NCI-H146 (cell line): ENCODE measurements at places on chromosomes 16 and 17.

DNA sequence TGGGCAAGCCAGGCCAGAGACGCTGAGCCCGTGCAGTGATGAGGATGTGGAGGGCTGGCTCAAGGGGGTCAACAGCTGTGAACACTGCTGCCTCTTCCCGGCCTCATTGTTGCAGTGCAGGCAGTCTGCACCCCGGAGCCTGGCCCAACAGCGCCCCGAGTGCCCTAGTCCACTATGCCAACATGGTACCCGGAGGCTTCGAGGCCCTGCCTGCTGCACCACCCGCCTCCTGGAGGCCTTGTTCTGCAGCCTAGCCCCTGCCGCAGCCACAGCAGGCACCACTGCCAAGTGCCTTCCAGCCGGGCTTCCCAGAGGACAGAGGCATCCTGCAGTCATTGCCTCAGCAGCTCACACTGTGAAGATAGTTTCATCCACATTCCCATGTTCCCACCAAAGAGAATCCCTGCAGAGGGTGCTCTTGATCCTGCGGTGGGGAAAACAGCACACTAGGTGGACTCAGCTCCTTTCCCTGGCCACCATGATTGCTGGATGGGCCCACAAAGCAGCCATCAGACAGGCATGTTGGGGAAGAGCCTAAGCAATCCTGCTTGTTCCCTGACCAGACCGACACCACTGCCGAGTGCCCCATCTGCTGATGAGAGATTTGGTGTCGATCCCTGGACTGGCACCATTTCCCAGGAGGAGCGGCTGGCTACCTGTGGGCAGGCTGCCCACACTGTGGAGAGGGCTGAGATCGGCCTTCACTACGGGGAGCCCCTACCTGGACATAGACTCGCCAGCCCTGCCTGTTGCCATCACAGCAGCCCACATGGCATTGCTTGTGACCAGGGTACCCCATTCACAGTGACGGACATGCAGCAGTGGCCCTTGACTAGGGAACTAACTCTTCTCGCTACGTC lies 44.9 kb downstream of the USP22 start:
- DNase-seq: no peak

DNA sequence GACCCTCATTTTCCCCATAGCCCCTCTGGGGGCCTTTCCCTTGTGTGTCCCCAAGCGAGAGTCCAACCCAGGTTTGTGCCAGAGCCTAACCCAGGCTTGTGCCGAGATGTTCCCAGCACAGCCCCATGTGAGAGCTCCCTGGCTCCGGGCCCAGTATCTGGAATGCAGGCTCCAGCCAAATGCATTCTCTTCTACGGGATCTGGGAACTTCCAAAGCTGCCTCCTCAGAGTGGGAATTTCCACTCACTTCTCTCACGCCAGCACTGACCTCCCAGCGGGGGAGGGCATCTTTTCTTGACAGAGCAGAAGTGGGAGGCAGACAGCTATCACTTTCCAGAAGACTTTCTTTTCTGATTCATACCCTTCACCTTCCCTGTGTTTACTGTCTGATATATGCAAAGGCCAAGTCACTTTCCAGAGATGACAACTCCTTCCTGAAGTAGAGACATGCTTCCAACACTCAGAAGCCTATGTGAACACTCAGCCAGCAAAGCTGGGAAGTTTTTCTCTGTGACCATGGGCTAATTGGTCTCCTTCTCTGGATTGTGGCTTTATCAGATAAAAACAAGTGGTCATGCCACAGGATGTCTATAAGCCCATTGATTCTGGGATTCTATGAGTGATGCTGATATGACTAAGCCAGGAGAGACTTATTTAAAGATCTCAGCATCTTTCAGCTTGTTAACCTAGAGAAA lies 2.5 kb upstream of the CCL2 start:
- DNase-seq: no peak

DNA sequence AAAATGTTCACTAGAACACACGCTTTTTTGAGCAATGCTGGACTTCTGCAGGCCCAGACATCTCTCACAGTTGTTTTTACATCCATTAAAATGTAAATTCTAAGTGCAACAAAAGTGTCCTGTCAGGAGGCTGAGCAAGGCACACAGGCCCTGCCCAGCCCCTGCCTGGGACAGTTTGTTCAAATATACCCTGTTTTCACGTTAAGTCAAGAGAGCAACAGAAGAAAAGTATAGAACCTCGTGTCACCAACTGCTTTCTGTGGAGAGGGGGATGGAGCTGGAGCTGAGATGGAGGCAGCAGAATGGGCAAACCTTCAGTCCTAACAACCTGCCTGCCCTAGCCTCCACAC lies 4.3 kb upstream of the HOXB2 start:
- DNase-seq: no peak

DNA sequence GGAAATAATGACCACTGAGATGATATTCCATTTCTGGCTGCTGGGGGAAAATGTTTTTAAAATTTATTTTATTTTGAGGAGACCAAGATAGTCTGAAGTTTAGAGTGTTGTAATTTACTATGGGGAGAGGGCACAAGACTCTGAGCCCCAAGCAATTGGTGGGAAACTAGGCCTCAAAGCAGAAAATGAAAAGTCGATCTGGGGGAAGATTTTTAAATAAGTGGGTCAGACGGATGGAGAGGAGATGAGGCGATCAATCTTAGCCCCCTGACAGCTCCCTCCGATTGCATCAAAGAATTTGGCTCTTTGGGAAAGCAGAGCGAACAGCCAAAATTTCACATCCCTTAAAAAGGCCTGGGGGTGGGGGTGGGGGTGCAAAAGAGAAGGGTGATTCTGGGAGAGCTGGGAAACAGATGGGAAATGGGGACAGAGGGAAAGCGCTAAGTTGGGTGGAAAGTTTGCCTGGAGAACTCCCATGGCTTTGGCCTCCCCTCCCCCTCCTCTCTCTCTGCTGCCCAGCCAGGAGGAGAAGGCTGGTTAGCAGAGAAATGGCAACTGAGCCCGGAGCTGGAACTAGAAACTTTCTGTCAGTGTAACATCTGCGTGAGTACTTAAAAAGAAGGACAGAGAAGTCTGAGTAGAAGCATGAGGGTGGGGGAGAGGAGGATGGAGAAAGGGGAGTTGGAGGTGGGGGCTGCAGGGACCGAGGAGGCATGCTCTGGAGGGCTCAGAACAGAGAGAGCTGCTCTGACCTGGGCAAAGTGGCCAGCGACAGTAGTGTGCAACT lies 1.4 kb upstream of the HOXB2 start:
- DNase-seq: no peak

- no peak for DNase-seq
Observed at GRCh38 chr17:79252886-79253285, 178.3 kb downstream of the ENGASE start.

GRCh38 chr17:75917141-75917916 lies 12.6 kb upstream of the MRPL38 start:
- DNase-seq: no peak

DNA sequence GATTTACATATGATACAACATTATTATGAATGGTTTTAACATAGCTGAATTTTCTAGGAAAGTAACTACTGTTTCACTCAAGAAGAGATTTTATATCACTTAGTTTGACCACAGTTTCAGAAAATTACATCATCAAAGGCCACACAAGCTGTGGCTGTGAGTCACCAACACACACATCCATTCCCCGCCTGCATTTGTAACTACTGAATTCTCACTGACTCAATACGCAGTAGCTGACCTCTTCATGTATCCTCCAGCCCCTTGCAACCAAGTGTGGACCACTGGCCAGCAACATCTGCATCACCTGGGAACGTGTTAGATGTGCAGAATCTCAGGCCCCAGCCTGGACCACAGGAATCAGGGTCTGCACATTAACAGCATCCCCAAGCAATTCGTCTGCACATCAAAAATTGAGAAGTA lies 197.6 kb downstream of the XYLT1 start:
- DNase-seq: no peak

- DNase-seq: no peak
Observed at GRCh38 chr17:63523253-63523855, at the start of gene KCNH6. TSS of gene KCNH6 (plus strand) at chr17:63523358. CDS start at chr17:63523414, 56 bp downstream.

- no peak for DNase-seq
Observed at GRCh38 chr16:53518550-53519416, 15.8 kb upstream of the AKTIP start.

- DNase-seq: no peak
Observed at GRCh38 chr17:2343421-2343820, 6.1 kb downstream of the SGSM2 start.

GRCh38 chr16:27098366-27099049 lies 31.8 kb downstream of the C16orf82 start:
- no peak for DNase-seq

DNA sequence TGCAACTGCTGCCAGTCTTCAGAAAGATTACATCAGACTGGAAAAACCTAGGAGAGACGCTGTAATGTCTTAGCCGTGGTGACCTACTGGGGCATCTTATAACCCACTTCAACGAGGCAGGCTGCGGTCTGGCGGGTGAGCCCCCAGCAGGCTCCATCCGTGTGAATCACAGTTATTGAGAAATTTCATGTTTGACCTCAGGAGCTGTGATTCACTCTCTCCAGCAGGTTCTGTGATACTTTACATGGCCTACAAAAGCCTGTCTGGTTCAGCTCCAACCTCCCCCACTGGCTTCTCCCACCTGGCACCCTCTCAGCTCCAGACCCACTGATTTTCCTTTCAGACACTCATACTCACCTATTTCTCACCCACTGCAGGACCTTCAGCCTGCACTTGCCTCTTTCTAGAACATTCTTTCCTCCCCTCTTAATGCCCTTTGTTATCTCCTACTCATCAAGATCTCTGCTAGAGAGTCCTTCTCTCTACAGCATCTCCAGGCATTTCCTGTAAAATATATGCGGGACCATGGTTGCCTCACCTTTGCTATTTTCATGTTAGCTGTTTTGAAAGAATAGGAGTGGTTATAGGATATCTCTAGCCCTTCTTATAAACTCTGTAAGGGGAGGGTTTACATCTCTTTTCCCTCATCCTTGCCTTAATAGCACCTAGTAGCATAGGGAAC lies 227.9 kb downstream of the MAF start:
- DNase-seq: no peak

DNA sequence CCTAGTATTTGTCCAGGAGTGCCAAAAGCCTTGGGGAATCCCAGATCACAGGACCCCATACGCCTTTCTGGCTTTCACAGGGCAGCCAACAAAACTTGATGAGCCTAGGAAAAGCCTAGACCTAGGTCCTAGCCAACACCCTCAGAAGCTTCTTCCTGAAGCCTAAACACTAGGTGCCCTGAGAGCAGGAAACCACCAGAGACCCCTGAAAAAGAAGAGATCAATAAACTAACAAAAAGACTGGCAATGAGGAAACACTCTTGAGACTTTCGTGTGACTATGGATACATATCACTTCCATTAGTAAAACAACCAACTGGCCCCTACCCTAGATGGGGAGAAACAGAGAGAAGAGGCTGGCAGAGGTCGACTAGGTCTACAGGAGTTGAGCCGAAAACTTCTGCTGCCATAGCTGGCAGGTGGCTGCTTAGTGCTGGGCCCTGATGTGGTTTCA lies 1.2 kb downstream of the ORMDL3 start:
- DNase-seq: no peak

GRCh38 chr16:15538507-15538906 lies 104.1 kb downstream of the BMERB1 start:
- DNase-seq: no peak
